Spleen (tissue), 13 donors: ENCODE measurements at places on chromosomes 16 and 17. TPM values are rescaled to one million over a fixed set of nuclear protein-coding genes. Genes with fewer than 3 reads are reported as not detected.

DNA sequence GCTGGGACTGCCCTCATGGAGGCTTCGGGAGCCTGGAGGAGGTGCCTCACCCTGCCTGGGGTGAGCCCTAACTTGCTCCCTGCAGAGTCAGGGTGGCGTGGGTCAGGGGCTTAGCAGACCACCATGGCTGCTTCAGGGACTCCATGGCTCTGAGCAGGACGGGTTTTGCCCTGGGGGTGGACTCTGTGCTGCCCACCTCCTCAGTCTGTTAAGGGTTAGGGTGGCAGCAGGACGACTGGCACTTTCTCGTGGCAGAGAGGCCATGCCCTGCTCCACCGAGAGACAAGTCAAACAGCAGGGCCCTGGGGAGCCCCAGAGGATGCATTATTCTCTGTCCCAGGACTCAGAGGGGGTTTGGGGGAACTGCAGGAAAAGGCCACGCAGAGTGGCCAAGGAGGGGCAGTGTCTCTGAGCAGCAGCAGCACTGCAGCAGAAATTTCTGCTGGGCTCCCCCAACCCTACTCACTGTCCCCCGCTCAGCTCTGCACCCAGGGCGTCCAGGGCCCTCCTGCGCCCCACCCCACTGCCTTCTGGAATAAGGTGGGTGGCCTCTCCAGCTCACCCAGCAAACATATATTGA, 1.8 kb upstream of the PRSS22 start:
- H3K27me3 ChIP-seq: no peaks in the 10 kb centered on the region
- no peak overlapping the region for H3K27ac ChIP-seq
- H3K4me3 ChIP-seq: no peak overlapping the region
- peaks cover 14% of the 10 kb centered on the region for H3K4me1 ChIP-seq

- H3K27me3 ChIP-seq: no peaks in the 10 kb centered on the region
- H3K4me3 ChIP-seq: peak overlapping the region; percentile 74
- DNase-seq: no peak
- H3K27ac ChIP-seq: no peak overlapping the region
- peaks cover 27% of the 10 kb centered on the region for H3K4me1 ChIP-seq
- no peaks in the 10 kb centered on the region for H3K36me3 ChIP-seq
Measured at GRCh38 chr17:76584427-76585032, 1.1 kb downstream of the ST6GALNAC2 start.

- H3K27ac ChIP-seq: no peak overlapping the region
- no peaks in the 10 kb centered on the region for H3K36me3 ChIP-seq
Measured at GRCh38 chr17:18961634-18962493, 9.9 kb downstream of the SLC5A10 start.

Gene XYLT1
- polyA plus RNA-seq: 2.1 TPM

DNA sequence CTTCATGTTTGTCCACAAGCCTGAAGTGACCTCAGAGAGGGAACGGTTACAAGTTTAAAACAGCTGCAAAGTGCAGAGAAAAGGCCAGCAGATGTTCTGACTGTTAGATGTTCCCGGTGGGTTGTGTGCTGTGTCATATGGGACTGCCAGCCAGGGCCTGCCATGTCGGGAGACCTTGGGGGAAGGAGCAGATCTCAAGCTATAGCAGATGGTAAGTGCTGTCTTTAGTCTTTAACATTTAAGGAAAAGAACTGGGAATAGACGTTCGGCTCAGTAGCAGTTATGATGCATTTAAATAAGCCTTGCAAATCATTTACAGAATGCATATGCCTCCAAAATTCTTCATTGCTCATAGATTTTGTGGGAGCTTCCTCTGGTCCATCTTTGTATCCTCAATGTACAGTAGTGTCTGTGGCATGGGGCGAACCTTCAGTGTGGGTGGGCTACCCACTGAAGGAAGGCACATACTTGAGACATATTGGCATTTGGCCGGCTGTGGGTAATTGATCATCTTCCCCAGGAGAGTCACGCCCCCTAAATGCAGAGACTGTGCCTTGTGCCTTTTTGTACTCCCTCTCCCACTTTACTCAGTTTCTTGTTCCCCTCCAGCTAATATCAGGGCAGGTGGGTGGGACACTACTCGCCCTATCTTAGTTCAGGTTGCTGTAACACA, 131.9 kb downstream of the NPIPB5 start:
- no peak overlapping the region for H3K27ac ChIP-seq
- DNase-seq: no peak
- no peak overlapping the region for H3K4me3 ChIP-seq
- no peaks in the 10 kb centered on the region for H3K36me3 ChIP-seq

DNA sequence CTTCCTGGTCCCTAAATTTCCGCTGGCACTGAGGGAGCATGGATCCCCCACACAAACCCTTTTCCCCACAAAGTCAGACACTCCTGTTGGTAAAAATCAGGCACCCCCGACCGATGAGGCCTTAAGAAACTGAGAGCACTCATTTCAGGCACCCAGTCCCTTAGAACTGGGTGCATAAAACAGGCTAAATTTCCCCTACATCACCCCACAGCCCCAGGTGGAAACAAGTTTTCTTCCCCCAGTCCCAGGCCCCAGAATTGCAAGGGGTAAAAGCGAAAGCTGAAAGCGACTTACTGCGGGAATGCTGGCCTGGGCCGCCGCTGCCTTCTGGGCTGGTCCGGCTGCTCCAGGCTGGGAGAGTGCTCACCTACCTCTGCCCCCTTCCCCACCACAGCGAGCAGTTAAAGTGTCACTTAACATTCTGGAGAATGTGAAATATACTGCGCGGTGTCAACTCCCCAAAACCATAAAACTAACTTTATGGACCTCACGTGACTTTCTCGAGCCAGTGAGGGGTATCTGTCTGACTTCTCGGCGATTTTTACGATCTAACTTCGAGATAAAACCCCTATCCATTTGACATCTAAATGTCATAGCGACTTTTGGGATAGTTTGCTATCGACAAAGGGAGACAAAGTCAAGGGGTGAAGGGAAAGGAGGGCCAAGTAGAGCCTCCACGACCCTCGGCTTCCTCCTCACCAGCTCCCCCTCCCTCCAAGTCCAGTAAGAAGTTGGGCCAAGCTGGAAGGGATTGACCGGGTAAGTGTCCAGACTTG, at the start of gene HOXB3:
Gene HOXB3 (minus strand): TSS at position 411 of the 776 bp plus-strand sequence. CDS start 37,767 bp downstream, outside the sequence.
- peaks cover 100% of the 10 kb centered on the region for H3K27me3 ChIP-seq
- peaks cover 65% of the 10 kb centered on the region for H3K4me1 ChIP-seq
- DNase-seq: no peak
- H3K36me3 ChIP-seq: no peaks in the 10 kb centered on the region

Gene ADAM11
- polyA plus RNA-seq: 0.26 TPM

Gene OR1A1
- polyA plus RNA-seq: not detected

DNA sequence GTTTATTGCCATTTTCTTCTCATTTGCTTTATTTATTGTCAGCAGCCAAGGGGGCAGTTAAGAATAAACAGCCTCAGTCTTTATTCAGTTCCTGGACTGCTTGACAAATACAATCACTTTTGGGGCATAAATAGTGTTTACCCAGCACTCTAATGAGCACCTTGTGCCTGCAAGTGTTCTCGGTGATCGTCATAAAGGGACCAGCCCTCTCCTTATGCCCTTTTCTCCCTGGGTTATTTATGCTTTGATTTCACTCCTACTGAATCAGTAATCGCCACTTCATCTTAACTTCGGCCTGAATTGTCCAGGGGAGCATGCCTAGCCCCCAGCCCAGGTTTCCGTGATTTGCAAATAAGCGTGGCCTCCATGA, 55.7 kb upstream of the CACNG5 start:
- H3K4me1 ChIP-seq: no peaks in the 10 kb centered on the region
- no peaks in the 10 kb centered on the region for H3K36me3 ChIP-seq
- no peak for DNase-seq
- no peak overlapping the region for H3K4me3 ChIP-seq
- no peaks in the 10 kb centered on the region for H3K27me3 ChIP-seq

DNA sequence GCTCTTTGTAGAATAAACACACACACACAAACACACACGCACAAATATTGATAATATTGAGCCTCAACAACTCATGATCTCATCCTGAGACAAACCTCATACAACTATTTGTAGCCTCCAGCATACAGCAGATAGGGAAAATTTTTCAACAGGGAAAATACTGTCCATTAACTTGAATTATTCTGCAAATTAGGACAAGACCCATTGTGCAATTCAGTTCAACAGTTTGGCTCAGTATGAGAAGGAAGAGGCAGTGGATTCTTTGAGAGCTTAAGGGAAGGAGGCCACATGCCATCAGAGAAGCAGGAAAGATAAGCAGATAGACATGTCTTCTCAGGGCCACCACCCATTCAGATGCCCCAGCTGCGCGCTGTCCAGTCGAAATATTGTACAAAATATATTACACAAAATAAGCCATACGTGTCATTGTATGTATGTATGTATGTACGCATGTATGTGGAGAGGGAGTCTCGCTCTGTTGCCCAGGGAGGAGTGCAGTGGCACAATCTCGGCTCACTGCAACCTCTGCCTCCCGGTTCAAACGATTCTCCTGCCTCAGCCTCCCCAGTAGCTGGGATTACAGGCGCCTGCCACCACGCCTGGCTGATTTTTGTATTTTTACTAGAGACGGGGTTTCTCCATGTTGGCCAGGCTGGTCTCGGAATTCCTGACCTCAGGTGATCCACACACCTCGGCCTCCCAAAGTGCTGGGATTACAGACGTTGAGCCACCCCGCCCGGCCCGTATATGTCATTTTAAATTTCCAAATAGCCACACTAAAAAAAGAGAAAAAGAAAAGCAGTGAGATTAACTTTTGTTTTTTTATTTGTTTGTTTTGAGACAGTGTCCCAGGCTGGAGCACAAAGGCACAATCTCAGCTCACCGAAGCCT, 1.8 kb downstream of the ZC3H7A start:
- peaks cover 89% of the 10 kb centered on the region for H3K4me1 ChIP-seq
- no peaks in the 10 kb centered on the region for H3K27me3 ChIP-seq
- H3K36me3 ChIP-seq: no peaks in the 10 kb centered on the region
- H3K4me3 ChIP-seq: peak overlapping the region; percentile 81
- no peak for DNase-seq
- H3K27ac ChIP-seq: peak overlapping the region; percentile 96

DNA sequence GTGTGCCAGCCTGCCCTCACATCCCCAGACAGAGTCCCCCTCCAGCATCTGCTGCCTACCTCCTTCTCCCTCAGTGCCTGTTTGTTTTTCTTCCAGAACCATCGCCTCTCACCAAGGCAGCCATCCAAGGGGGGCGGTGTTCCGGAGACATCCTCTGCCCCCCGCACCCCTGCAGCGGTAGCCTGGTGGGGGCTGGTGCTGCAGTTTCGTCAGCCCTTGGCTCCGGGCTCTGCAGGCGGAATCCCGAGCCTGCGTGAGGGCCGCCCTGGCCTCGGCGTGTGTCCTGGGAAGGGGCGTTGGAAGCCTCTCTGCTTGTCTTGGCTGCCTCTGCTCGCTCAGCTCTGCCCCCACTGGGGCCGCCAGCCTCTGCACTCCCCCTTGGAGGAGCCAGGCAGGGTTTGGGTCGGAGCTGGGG, 126.0 kb upstream of the CIBAR2 start:
- H3K27me3 ChIP-seq: peaks cover 9% of the 10 kb centered on the region
- peaks cover 10% of the 10 kb centered on the region for H3K4me1 ChIP-seq
- H3K36me3 ChIP-seq: no peaks in the 10 kb centered on the region
- DNase-seq: no peak

DNA sequence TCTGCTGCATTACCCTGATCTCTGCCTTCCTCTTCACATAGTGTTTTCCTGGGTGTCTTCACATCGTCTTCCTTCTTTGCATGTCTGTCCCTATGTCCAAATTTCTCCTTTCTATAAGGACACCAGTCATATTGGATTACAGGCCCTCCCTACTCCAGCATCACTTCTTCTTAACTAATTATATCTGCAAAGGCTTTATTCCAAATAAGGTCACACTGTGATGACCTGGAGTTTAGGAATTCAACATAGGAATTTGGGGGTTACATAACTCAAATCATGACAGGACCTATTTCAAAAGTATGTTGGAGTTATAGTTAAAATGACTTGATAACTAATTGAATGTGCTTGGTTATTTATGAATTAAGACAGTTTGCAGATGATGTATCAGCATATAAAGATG, 490.5 kb upstream of the ERCC4 start:
- H3K36me3 ChIP-seq: no peaks in the 10 kb centered on the region
- H3K4me3 ChIP-seq: no peak overlapping the region
- DNase-seq: no peak
- no peaks in the 10 kb centered on the region for H3K4me1 ChIP-seq

DNA sequence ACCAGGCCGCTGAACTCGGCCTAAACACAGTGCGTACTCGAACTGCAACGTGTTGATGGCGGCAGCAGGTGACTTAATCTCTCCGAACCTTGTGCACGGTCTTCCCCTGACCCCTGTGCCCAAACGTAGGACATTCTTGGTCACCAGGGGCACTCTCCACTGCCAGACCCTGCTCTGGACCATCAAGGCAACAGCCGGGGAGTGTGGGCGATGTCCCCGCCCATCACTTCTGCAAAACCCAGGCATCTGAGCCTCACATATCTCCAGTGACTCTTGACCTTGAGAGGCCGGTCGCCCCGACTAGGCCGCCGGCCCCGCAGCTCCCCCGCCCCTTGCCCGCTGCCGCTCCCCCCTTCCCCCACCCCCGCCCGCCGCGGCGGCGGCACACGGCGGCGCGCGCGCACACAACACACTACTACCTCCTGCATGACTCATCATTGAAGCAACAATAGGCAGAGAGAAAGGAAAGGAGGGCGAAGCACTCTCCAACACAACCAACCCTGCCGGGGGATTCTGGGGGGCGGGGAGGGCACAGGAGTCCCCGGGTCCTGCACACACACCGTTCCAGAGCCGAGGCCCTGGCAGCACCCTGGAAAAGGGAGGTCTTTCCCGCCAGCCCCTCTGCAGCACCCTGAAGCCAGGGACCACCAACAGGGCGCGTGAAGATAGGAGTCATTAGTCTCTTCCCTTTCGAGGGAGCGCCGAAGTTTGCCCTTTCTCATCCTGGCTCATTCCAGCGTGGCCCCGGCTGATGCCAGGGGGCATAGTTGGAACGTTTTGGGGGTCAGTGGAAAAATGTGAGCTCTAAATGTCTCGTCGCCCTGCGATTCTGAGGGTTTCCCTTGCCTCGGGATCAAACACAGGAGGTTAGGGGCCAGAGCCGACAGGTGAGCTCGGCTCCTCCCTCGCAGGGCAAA, 1.9 kb downstream of the MNT start:
- peak overlapping the region; percentile 99 for H3K4me3 ChIP-seq
- no peaks in the 10 kb centered on the region for H3K36me3 ChIP-seq
- DNase-seq: peak; percentile 90
- peaks cover 75% of the 10 kb centered on the region for H3K4me1 ChIP-seq

DNA sequence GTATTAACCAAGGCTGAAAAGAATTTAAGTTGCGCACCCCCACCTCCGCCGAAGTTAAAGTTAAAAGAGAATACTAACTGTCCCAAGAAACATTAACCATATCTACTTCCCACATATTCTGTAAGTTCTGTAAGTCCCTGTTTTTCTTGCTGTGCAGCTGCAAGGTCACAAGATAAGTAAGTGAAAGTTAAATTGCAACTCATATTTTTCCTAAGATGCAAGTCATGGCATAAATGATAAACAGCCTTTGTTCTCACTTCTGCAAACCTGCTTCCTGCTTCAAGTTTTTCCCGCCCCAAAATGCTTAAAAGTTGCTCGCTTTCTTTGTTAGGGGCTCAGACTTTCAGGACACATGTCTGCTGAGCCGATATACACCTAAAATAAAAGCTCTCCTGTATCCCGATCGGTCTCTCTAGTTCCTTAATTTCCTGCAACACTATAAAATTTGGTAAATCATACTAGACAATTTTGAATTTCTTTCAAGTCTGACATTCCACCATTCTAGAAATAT, 32.6 kb upstream of the ABCA9 start:
- H3K4me3 ChIP-seq: no peak overlapping the region
- peaks cover 17% of the 10 kb centered on the region for H3K4me1 ChIP-seq
- no peaks in the 10 kb centered on the region for H3K27me3 ChIP-seq
- H3K27ac ChIP-seq: peak overlapping the region; percentile 17
- DNase-seq: no peak

Gene TGFB1I1
- polyA plus RNA-seq: 10.7 TPM

Gene HSF5
- polyA plus RNA-seq: 0.57 TPM
